AG04450 (cell line): ENCODE measurements at places on chromosomes 6 and 20.

GRCh38 chr6:20377623-20378265 is 23.9 kb upstream of the E2F3 start:
- peak; percentile 53 for DNase-seq

GRCh38 chr6:53731866-53732636 is 62.8 kb upstream of the LRRC1 start:
- DNase-seq: no peak

DNA sequence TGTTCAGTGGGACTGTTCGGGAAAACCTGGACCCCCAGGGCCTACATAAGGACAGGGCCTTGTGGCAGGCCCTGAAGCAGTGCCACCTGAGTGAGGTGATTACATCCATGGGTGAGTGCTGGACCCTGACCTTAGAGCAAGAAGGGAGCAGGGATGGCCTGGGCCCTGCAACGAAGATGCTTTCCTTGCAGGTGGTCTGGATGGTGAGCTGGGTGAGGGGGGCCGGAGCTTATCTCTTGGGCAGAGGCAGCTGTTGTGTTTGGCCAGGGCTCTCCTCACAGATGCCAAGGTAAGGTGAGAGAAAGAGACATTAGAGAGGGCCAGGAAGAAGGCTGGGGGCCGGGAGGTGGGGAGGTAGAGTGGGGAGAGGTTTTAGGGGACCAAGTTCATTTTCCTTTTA is 6.4 kb downstream of the DLK2 start:
- DNase-seq: no peak

DNA sequence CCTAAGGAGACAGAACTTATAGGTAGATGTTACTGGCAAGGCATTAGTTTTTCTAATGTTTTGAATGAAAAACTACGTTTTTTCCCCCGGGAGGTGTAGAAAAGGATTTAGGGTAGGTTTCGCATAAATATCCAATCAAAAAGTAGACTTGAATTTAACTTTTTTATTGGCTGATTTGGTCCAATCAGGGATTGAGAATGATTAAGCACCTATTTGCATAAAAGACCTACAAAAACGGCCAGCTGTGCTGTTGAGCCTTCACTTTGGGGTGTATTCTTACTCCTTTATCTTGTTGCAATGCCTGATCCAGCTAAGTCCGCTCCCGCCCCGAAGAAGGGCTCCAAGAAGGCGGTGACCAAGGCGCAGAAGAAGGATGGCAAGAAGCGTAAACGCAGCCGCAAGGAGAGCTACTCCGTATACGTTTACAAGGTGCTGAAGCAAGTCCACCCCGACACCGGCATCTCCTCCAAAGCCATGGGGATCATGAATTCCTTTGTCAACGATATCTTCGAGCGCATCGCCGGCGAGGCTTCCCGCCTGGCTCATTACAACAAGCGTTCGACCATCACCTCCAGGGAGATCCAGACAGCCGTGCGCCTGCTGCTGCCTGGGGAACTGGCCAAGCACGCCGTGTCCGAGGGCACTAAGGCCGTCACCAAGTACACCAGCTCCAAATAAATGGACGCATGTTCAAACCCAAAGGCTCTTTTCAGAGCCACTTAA is 113.5 kb upstream of the BTN3A2 start:
- peak; percentile 81 for DNase-seq

DNA sequence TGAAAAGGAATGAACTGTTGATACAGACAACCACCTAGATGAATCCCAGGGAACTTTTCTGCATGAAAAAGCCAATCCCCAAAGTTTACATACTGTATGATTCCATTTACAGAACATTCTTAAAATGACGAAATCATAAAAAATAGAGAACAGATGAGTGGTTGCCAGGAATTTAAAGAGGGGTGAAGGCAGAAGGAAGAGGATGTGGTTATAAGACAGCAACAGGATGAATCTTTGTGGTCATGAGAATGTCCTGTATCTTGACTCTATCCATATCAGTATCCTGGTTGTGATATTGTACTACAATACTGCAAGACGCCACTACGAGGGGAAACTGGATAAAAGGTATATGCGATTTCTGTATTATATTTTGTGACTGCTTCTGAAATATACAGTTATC is 70.1 kb upstream of the EMILIN3 start:
- peak; percentile 6 for DNase-seq

DNA sequence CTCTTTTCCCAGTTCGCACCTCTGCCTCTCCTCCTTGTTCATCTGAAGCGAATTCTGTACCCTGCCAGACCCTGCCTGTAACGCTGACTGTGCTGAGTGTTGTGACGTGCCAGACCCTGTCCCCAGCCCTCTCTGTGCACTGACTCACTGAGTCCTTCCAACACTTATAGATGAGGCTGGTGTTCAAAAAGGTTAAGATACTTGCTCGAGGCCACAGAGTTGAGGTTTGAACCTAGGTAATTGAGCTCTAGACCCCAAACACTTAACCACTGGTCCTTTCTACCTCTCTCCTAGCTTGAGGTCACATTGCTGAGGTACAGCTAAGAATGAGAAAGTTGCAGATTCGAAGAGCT is 45.7 kb upstream of the NEDD9 start:
- no peak for DNase-seq

DNA sequence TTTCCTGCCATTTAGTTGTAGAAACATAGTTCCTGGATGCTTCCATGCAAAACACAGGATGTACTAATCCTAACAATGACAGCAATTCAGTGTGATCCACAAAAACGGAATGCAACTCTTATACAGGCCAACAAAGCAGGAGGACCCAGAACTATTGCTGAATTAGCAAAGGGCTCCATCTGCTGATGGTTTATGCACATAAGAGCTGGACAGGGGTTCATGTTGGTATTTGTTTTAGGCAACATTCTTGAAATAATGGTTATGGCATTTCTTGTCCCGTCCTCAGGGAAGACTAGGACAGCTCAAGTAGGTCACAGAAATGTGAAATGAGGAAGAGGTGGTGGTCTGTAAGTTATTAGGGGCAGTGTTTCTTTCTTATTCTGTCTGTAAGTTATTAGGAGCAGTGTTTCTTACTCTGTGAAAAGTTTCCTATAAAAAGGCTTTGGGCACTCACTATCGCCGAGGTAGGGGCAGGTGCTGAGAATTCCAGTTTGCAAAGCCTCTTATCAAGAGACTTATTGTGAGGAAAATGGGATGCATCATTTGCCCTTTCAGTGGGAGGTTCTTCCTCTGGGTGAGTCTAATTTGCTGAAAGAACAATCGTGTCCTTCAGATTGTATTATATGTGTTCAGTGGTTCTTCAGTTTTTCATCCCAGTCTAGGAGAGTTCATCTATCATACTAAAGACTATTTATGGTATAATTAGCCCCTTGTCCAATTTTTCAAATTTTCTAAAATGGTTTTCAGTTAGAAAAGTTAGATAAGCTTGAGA is 171.1 kb downstream of the MCHR2 start:
- DNase-seq: peak; percentile 38

GRCh38 chr20:58000861-58001260 is 227.6 kb downstream of the ANKRD60 start:
- DNase-seq: no peak

DNA sequence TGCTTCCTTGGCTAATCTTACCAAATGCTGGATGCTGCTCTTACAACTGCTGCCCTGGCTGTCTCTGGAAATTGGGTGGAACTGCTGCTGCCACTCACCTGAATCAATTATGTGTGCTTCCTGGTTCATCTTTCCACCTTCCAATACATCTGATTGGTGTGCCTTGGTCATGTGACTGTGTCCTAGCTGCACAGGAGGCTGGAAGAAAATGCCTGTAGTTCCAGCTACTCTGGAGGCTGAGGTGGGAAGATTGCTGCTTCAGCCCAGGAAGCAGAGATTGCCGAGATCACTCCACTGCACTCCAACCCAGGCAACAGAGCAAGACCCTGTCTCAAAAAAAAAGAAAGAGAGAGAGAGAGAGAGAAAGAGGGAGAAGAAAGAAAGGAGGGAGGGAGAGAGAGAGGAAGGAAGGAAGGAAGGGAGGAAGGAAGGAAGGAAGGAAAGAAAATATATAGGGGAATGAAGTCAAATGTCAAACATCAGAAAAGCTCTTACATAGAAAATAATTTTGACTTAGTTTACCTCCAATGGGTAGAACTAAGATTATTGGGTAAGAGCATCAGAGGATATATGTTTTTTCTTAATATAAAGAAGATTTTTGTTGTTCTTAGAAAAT is 14.1 kb upstream of the PPARD start:
- no peak for DNase-seq

DNA sequence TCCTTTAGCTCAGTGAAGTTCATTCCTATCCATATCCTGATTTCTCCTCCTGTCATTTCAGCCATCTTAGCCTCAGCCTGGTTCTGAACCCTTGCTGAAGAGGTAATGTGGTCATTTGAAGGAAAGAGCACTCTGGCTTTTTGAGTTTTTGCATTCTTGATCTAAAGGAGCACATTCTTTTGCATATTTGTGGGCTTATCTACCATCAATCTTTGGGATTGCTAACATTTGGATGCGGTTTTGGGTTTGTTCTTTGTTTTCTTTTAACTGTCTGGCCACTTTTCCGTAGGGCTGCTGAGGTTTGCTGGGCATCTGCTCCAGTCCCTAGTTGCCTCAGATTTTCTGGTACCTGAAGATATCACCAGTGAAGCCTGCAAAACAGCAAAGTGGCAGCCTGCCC is 238.3 kb downstream of the EPM2A start:
- DNase-seq: no peak

DNA sequence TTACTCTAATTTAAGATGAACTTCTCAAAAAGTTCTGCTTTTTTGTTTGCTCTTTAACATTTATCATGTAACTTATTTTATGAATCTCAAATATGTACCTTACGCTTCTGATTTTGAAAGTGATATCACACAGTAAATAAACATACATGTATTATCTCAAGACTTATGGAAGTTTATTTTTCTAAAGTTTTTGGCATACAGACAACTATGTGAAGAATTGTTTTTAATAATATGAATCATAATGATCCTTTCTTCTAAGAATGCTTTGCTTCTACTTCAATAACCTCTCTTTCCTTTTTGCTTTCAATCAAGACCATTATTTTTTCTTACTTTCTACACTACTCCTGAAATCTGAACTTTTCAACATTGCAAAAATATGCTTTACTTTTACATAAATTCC is 816.4 kb downstream of the EYS start:
- no peak for DNase-seq

DNA sequence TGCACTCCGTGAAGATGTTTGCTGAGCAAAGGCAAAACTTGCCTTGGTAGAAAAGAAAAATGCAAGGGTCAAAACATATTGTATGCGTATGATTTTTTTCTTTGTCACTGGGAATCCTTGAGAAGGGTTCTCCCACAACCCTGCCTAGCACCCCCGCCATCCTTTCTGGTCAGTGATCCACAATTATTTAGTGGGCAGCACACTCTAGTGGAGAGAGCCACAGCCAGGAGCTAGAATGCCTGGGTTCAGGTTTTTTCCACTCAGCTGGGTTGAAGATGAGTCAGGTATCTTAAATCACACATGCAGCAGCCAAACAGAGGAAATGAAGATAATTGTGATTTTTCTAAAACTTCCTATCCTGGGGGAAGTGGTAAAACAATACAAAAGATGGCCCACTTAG is 243.1 kb downstream of the PKHD1 start:
- no peak for DNase-seq

DNA sequence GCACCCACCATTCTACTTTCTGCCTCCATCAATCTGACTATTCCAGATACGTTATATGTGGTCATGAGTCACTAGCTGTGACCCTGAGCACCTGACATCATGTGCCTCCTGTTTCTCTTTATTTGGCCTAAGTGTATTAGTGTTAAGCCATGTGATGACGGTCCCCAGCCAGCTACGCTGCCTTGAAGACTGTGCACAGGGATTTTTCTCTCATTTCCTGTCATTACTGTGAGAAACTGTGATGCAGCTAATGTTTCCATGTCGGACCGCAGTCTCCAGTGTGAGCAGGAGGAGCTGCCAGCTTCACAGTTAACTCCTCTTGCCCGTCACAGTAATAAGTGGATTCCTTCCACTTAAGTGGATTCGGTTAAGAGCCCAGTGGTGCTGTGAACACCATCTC is 9.9 kb upstream of the SPATS1 start:
- no peak for DNase-seq

DNA sequence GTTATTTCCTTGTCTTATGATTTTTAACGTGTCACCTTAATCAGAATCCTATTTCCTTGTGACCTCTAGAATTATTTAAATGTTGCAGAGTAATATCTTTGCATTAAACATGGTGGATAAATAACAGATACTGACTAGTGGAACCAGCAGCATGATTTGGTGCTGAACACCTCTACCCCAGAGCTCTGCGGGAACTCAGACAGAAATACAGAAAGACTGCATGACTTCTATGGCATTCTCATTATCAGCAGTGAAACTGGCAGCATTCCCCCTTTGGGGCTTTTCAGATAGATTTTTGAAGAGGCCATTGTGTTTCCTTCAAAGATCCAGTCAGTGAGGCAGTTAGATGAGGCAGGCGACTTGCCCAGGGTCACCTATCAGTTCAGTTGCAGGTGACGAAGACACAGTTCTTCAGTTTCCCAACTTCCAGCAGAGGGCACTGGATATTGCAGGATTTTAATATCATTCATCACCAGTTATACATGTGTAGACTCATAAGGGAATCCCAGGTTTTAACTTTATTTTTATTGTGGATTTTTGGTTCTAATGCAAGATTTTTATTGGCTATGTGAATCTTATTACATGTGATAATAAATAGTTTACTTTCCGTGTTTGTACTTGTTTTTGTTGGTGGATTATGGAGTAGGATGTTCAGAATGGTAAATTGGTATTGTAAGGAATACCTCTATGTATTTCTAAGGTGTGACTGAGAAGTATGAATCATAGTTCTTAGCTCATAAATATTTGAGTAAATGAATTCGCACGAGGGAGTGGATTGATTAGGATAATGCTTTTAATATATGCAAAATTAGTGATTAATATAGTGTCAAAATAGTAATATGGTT is 81.3 kb downstream of the AFDN start:
- no peak for DNase-seq

GRCh38 chr20:20083807-20084206 is 31.5 kb downstream of the CFAP61 start:
- no peak for DNase-seq

- DNase-seq: no peak
Measured at GRCh38 chr6:154001494-154002285, 37.4 kb upstream of the OPRM1 start.

GRCh38 chr6:166778046-166778445 is 151.0 kb upstream of the RPS6KA2 start:
- DNase-seq: no peak

DNA sequence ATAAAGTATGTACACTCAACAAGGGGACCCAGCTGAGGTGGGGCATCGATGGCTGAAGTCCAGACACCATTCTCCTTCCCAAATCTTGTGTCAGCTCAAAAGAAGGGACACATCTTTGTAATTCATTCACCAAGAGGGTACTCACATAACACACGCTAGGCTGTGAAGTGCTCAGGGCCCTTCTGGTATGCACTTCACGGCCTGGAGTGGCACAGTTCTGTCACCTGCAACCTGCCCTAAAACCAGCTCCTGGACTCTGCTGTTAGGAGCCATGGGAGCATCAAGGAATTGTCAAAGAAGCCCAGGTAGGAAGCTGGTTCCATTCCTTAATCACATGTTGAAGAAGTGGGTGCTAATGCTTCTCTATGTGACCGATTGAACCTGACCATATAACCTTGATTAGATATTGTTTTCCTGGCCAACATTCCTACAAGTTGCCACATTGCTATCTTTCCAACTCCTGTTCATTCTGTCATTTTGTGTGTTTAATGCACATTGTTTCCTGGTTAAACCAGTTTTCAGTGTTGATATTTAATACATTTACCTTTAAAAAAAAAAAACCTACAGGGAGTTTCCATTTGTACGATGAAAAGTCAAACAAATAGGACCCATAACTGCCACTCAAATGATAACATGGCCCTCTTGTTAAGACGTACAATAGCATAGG is 127.3 kb downstream of the TNFRSF21 start:
- DNase-seq: no peak
